ENCODE measurements at places on chromosomes 7 and 10.

DNA sequence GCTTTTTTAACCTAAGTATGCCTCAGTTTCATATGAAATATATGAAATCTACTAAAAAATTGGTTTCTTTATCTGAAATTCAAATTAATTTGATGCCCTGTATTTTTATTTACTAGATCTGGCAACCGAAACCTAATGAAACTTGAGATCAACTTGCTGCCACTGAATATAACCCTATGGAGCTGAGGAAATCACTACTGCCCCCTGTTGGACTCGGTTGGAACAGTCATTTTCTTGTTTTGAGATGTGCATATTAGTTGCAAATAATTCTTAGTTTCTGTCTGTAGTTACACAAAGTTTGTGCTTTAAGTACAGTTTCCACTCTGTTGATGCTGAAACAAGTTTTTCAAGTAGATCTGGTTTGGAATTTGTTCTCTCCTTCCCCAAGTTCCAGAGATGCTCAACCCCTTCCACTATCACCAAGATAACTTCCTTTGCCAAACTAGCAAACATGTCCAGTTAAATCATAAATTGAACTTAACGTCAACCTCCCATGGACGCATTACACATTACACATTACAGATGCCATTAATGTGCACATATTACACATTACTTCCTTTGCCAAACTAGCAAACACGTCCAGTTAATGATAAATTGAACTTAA is 22.2 kb upstream of the EXOC4 start:
- DNase-seq = peak; percentile 71

GRCh38 chr7:25861164-25861496 is 290.9 kb upstream of the NFE2L3 start:
- DNase-seq = no peak

- no peak for DNase-seq
These were observed 29.3 kb upstream of the ADD3 start for GRCh38 chr10:109978481-109978880.

- DNase-seq = no peak
These were observed 86.0 kb upstream of the ANKRD1 start for GRCh38 chr10:91006752-91007346.

GRCh38 chr10:11898372-11899066 is 75.4 kb downstream of the PROSER2 start:
- no peak for DNase-seq

- DNase-seq = no peak
These were observed 64.7 kb upstream of the ECHDC3 start for GRCh38 chr10:11677480-11677879.

DNA sequence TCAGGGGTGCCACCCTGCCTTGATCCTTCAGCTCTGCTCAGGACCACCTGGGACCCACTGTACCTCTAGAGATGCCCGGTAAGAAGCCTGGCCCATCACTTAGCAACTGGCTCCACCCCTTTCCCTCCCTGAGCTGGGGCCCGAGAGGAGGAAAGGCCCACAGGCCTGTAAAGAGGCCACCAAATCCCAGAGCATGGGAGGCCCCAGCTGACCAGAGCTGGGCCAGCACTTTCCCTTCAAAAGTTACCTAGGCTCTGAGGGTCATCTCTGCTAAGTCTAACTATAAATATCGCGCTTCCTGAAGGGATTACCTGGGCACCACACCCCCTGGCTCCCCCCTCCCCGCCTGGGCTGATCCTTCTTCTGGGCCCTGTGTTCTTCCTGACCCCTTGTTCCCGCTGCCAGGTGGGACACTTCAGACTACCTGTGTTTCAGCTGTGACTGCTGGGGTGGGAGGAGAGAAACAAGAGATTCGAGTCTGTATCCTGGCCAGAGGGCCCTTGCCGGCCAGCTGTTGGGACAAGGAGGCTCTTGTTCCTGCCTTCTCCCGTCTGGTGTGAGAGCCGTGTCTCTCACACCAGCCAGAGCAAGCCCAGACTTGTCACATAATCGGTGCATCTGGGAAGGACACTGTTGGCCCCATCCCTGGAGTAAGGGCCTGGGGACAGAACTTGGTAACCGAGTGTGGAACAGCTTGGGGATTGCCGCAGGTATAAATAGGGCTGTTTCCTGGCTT is 22.8 kb upstream of the ANKRD2 start:
- no peak for DNase-seq

GRCh38 chr7:134662871-134663205 is 16.2 kb downstream of the BPGM start:
- DNase-seq = no peak

DNA sequence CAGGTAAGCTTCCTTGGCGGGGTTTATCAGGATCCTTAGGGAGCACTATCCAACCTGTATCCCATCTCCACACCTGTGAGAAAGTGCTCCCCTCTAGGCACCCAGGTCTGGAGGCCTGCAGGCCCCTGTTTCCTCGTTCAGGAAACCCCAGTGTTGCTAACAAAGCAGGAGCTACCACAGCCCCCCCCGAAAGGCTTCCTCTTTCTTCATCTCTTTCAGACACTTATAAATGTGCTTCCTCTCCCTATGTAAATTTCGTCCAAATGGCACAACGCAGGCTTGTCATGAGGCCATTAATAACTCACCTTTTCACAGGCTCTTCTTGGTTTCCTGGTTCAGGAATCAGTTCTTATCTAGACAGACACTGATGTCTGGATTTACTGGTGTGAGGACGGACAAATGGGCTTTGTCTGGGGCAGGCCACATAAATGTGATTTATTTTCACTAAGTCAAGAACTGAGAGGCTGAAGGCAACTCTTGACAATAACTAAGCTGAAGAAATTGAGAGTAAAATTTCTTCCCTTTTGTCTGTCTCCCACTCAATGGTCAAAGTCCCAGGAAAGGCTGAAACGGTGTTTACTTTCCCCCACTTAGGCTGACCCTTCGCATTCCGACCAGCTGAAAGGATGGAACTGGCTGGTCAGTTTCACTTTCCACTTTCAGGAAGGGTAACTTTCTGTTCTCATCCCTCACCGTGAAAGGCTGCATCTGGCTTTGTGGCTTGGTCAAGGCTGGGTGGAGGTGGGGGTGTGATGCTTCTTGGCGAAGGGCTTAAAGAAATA is 46.8 kb downstream of the PIK3AP1 start:
- no peak for DNase-seq

GRCh38 chr7:33958104-33958503 is 52.8 kb downstream of the BMPER start:
- no peak for DNase-seq

DNA sequence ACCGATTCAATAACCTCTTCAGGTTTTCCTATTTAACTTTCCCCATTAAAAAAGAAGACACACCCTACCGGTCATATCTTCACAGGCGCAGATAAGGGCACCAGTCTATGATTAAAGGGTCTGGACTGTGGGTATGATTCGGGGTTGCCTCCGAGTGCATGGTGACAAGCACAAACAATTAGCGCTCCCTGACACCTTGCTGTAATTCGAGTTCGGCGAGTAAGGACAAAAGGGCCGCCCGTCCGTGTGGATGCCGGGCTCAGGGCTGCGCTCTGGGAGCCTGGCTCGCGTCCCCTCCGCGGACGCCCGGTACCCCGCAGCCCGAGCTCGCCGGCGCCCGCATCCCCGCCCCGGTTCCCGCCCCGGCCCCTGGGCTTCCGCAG is 111.9 kb upstream of the RHEB start:
- DNase-seq = peak; percentile 70
